ENCODE measurements at places on chromosomes 2 and 18.

DNA sequence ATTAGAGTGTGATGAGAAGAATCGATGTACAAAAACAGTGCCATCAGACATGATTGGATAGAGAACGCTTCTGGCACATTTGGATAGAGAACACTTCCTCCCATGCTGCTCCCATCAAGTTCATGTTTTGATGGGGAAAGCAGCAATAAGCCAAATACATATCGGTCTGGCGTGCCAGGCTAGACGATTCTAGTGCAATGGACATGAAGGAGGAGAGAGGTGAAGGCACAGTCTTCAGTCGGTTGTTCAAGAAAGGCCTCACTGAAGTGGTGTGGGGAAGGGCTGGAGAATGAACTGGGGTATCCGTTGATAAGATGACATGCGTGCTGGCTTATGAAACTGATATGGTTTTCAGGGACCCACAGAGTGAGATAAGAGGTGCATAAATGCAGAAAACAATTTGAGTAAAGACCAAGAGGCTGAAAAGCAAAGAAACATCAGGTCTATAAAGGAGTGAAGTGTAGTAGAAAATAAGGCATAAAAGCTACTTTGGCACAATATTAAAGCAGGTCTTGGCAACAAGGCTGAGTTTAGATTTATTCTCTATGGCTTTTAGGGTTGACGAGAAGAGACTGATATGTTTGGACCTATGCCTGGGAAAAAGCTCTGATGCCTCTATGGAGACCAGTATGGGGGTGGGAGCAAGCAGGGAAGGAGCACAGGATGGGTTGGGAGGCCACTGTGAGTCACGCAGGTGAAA is 117.6 kb upstream of the PIEZO2 start:
- no peak for DNase-seq

DNA sequence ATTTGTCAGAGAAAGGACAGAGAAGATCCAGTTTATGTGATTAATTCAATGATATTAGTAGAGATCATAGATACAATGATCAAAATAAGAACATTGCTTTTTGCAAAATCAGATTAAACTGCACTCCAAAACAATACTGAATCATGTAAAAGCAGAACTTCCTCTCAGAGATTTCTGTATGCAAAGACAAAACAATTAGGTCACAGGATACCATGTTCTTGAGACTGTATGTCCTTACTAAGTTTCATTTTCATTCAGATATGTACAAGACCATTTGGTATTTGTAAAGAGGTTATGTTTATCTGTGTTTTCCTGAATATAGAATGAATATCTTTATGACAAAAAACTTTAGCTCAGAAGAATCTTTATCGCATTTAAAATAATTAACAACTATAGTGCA is 161.8 kb downstream of the DLGAP1 start:
- DNase-seq, result no peak

DNA sequence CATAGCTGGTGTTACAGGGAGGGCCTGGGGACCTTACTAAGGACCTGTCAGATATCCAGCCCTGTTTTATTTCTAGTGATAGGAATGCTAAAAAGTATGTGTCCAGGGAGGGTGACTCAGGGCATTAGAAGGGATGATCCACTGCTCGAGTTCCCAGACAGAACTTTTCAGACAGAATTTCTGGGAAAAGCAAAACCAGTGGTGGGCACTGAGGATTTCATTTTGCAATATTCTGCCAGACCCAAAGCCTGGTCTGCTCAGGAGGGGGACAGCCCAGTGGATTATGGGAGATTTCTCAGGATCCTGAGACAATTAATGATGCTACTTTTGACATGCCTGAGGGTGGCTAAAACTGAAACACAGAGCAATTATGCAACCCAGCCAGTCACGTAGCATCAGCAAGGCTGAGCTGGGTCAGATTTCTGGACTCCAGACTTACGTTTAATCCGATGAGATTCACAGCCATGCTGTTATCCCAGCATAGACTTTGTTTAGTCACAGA is 4.7 kb upstream of the KCNE4 start:
- no peak for DNase-seq

DNA sequence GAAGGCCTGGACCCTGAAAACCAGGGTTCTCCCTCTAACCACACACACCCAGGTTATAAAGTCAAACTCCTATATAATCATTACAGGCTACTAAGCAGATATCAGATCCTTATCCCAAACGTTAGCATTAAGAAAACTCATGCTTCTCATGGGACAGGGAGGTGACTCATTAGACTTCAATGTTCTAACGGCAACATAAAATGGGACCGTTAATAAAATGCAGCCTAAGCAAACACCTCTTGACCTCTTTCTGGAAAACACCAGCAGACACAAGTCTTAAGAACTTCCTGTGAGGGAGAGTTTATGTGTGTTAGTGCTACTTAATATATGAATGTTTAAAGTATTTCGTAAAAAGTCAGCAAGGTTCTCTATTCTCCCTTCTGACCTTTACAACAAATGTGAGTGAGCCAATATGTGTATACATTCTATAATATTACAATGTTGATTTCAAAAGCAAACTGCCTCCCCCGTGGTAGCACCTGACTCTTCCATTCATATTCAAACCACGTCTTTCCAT is 31.7 kb downstream of the LPIN2 start:
- no peak for DNase-seq

- no peak for DNase-seq
Observed at GRCh38 chr2:188726626-188727247, 247.4 kb upstream of the COL3A1 start.

- DNase-seq, result no peak
Observed at GRCh38 chr2:10591207-10591606, 98.6 kb downstream of the NOL10 start.

GRCh38 chr2:120108749-120109148 is 95.9 kb downstream of the EPB41L5 start:
- no peak for DNase-seq

- DNase-seq, result no peak
Observed at GRCh38 chr2:191922736-191923651, 76.1 kb upstream of the CAVIN2 start.

- DNase-seq, result no peak
Observed at GRCh38 chr18:23641937-23642666, 20.6 kb downstream of the ANKRD29 start.

DNA sequence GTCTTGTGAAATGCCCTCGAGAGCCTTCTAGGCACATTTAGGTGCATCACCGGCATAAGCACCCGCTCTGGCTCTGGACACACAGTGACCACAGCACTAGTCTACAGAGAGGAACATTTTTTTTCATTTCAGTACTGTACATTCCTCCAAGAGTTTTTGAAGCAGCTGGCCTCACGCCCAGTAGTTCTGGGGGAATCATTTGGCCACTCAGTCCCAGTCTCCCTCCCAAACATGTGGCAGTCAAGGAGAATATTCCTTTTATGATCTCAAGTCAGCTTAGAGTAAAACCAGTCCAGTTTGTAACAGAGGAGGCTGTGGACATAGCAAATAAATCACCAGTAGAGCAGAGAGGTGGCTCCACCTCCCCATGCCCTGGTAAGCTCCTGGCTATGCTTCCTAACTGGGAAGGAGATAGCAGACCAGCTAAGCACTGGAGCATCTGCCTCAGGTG is 48.1 kb downstream of the KCNE4 start:
- DNase-seq, result no peak

- DNase-seq, result no peak
Observed at GRCh38 chr2:232970051-232970450, 43.0 kb downstream of the NGEF start.

All from NCI-H187 (cell line).